ENCODE measurements at places on chromosomes 1 and 21.

DNA sequence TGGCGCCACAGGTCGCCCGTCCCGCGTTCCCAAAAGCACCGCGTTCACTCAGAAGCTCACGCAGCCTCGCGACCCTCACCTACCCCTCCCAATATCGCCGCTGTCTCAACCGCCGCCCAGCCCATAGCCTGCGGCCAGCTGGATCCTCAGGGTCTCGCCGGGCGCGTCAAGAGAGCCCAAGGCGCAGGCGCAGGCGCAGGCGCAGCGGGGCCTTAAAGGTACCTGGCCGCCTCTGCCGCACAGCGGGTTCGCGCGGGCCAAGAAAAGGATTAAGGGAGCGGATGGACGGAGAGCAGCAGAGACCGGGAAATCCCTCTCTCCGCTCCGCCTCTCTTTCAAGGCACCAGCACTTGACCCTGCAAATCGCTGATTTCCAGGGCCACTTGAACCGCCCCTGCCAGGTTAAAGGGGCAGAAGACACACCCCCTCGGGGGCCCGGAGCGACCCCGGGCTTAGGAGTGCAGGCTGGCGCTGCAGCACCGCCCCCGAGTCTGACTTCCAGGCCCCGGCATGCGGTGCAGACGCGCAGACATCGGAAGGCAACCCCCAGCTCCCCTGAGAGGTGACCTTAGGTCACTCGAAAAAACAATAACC, at the start of gene NBPF20:
Gene NBPF20, minus strand, starts transcription at position 168 of the 594 bp plus-strand sequence. CDS start 20,331 bp downstream, outside the sequence.
- DNase-seq = peak; percentile 93

DNA sequence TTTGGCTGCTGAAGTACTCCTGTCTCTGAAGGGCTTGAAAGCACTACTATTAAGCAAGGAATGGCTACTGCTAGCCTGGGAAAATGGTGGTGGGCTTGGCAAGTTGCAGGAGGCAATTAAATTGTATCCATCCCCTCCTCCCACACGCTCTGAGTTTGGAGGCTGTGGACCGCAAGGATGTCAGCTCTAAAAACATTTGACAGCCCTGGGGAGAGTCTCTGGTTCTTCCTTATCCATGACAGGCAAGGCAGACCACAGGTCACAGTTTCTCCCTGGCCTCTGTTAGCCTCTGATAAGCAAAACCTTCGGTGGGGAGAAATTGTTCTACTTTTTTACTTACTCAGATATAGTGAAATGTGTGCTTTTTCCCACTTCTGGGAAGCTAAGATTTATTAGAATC, 46.6 kb downstream of the S1PR1 start:
- no peak for DNase-seq

- peak; percentile 51 for DNase-seq
These were observed 28.2 kb upstream of the IFNLR1 start for GRCh38 chr1:24215226-24215814.

DNA sequence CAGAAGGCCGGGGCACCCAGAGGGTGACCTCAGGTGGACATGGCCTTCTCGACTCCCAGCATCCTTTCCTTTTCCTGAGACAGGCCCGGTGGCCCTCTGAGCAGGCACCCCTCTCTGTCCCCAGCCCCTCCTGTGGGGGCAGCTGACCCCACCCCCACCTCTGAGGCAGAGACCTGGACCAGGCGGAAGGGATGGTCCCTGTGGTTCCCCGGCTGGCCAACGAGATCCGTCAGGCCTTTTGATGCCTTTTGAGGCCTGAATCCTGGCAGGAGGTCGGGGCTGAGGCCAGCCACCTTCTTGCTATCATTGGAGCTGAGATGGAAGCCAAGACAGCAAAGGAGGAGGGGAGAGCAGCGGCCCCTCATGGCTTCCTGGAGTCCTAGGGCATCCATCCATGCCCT, 50.2 kb upstream of the ACTRT2 start:
- no peak for DNase-seq

GRCh38 chr1:25028907-25029599, 99.0 kb upstream of the RUNX3 start:
- no peak for DNase-seq

DNA sequence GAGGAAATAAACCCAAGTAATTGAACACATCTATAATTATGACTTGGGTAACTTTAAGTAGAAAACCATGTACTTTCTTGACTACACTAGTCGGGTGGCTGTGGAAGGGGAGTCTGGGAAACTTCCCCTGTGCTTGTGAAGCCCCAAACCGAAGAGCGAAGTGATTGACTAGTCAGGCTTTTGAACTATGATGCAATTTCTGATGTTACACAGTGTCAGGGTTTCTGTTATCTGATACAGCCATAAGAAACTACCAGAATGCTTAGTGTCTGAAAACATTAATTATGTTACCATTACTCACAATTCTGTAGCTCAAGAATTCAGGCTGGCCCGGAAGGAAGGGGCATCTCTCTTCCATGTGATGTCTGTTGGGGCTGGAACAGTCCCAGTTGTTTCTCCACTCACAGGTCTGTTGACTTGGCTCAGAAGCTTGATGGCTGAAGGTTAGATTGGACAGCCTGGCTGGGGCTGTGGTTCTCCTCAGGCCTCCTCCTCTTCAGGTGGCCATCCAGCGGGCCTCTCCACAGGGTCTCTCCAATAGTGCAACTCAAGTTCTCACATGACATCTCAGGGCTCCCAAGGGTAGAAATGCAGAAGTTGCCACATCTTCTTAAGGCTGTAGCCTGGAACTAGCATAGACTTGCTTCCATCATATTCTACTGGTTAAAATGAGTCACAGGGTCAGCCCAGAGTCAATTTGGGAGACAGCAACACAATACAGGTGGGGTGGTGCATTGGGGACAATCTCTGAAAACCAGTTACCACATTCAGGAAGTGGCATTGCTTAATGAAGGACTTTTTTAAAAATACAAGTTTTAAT, 8.3 kb upstream of the C8B start:
- DNase-seq = no peak

DNA sequence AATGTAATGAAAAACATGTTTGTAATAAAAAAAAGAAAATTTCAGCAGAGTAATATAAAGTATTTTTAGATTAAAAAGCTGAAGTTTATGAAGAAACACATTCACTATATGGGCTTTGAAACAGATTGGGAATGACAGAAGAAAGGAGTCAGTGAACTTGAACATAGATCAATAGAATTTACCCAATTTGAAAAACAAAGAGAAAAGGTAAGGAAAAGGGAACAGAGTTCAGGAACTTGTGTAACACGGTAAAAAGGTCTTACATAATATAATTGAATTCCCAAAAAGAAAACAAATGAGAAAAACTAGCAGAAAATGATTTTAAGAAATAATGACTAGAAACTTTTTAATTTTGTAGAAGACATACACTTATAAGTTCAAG, 206.8 kb downstream of the KCNT2 start:
- no peak for DNase-seq

DNA sequence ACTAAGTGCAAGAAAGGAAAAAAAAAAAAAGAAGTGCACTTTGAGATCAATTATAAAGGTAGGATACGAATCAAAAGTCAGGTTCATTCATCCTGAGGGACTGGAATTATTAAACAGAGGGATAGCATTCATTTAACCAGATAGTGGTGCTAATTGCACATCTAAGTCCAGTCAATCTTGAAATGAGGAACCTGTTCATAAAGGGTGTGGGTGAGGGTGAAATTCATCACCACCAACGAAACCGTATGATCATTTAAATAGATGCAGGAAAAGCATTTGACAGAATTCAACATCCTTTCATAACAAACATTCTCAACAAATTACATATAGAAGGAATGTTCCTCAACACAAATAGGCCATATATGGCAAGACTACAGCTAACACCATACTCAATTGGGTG, 5.6 kb downstream of the CTSS start:
- DNase-seq = no peak

DNA sequence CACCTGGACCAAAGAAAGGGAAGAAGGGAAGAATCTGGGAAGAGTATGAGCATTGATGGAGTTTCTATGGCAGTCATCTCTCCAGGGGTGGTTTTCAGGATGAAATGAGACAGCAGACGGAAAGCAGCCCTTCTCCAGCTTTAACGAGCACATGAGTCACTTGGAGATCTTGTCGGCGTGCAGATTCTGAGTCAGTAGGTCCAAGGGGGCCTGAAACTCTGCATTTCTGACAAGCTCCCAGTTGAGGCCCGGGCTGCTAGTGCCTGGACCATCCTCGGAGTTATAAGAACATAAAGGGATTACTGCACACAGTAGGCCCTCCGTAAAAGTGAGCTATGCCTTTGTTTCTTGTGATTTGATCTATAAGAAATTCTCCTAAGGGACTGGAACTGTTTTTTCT, 17.6 kb downstream of the HSPG2 start:
- no peak for DNase-seq

DNA sequence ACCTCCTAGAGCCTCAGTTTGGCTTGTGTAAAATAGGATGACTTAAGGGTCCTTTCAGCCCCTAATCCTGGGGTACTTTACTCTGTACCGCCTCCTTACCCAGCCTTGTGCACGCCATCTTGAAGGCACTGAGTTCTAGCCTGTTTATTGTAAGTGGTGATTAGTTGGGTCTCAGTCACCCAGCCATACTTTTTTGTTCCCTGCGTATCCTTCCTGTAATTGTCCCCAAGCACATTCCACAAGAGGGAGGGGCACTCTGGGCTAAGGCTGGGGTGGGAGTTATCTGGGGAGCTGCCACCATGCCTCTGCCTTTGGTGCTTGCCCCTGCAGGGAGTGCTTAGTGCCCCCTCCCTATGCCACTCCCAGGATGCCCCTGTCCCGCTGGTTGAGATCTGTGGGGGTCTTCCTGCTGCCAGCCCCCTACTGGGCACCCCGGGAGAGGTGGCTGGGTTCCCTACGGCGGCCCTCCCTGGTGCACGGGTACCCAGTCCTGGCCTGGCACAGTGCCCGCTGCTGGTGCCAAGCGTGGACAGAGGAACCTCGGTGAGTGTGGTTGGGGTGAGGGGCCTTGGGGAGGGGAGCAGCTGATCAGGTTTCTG, 856 bp downstream of the FDPS start:
- DNase-seq = no peak

Data from cardiac muscle cell (in vitro differentiated cells and primary cell).